ENCODE measurements at places on chromosomes 1 and 21.
A peak's percentile ranks its signal among the peaks of the same experiment; 100 is the strongest.

GRCh38 chr1:186473047-186473446 is 12.1 kb upstream of the PDC start:
- no peak for DNase-seq

DNA sequence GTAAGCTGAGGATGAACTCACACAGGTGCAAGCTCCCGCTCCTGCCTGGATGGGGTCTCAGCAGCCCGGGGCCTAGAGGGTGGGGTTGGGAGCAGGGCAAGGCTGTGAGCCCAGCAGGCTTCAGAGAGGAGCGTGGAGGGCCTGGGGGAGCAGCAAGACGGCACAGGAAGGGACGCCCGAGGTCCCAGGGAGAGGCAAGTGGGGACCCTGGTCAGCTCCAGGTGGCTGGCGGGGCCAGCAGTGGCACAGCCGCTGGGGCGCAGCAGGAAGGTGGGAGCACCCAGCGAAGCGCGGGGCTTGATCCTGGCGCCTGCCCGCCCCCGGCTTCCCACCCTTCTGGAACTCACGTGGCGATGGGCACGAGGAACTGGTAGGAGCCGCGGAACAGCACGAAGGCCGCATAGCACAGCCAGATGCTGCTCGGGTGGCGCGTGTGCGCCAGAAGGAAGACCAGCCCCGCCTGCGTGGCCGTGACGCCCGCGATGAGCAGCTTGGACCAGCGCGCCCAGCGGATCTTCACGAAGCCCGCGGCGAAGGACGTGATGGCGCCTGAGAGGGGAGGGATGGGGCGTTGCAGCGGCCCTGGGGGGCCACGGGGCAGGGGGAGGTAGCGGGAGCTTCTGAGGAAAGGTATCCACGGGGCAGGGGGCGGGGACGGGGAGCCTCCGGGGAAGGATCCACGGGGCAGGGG is 11.7 kb downstream of the SLC19A1 start:
- no peak for DNase-seq

DNA sequence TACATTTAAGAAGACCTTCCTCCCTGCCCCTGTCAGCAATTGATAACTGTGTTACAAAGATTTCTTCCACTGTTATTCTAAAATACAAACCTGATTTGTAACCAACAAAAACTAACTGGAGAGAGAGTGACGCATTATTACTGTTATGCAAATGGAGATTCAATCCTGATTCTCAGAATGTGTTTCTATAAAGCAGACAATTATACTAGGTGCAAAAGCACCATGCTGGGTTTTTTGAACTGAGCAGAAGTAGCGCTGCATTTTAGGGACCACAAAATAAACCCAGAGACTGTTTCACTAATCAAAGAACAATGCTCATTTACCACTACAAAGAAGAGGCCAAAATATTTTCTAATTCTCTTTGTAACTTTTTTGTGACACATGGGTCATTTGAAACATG is 13.6 kb upstream of the GBP6 start:
- no peak for DNase-seq

- DNase-seq, result no peak
These were observed 82.3 kb downstream of the HMCN1 start for GRCh38 chr1:185816460-185816859.

DNA sequence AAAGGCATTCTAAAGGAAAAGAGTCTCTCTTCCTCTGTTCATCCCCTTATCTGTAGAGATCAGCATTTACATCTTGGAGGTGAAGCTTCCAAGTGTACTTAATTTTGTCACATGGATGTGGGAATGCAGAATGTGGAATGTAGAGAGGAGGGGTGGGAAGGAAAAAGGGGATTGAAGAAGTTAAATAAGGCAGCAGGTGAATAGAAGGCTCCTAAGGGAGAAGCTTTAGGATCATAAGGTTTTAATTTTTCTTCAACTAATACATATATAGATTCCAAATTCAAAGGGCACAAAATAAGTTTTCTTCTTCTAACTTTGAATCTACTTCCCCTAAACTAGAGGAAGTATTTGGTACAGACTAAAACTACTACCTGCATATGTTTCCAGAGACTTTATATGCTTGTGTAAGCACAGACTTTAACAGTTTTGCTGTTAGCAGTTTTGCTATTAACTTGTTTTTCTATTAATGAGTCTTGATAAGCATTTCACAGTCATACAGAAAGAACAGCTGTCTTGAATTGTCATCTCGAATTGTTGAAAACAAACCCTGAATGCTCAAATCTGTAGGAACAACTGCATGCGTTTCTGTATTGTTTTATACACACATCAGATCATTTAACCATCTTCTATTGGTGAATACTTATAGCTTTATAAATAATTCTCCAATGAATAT is 12.7 kb downstream of the TENT5C start:
- DNase-seq, result no peak

- no peak for DNase-seq
These were observed 2.3 kb upstream of the CELA2A start for GRCh38 chr1:15454256-15454655.

- DNase-seq, result no peak
These were observed 6.4 kb upstream of the GSTM4 start for GRCh38 chr1:109649491-109649914.

DNA sequence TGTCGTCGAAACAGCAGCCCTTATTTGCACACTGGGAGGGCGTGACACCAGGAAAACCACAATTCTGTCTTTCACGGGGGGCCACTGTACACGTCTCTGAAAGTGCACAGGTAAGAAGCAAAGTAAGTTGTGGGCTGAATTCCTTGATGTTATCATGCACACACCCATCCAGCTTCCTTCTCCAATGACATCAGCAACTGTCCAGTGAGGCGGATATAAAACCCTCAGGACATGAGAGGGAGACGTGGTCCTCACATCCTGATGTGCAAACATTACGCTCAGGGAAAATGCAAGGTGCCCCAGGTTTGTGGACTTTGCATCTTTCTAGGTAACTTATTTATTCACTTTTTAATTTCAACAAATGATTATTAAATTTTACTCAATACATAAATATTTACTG is 3.0 kb downstream of the TFF1 start:
- DNase-seq, result no peak

GRCh38 chr1:46581681-46582455 is 22.2 kb downstream of the MKNK1 start:
- no peak for DNase-seq

GRCh38 chr1:206909161-206909882 is 12.1 kb downstream of the IL24 start:
- peak; percentile 54 for DNase-seq

DNA sequence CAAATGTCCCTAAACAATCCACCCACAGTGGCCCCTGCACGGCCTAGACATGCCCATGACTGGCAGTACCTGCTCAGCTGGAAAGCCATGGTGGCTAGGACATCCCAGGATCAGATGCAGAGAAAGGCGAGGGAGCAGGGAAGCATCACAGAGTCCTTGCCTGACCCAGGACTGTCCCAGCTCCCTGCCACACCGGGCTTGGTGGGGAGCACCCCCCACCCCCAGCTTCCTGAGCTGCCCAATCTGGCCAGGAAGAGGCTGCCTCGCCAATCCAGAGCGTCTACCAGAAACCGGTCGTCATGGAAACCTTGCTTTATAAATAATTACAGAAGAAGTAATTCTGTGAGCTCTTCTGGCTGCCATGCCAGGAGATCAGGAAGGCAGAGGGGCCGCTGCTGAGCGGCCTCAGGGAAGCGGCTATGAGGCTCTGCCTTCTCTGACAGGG is 34.8 kb downstream of the ACOT7 start:
- peak; percentile 41 for DNase-seq
